A549 treated with Hydrocortisone at 1 μM for 4 hours (cell line): ENCODE measurements at places on chromosomes 2 and 18. TPM values are rescaled to one million over a fixed set of nuclear protein-coding genes. Genes with fewer than 3 reads are reported as not detected.

The ASB18 gene
- total RNA-seq, result not detected in 5 replicates

The TCF7L1 gene
- 8.5 to 11.5 TPM (median 10.2 TPM) in 5 replicates for total RNA-seq

The SOCS6 gene
- 26.2 to 35.4 TPM (median 31.8 TPM) in 5 replicates for total RNA-seq

The DYTN gene
- total RNA-seq, result not detected in 5 replicates

The TUBB8B gene
- not detected in 5 replicates for total RNA-seq

The SF3B1 gene
- total RNA-seq, result 123 to 138 TPM (median 127 TPM) in 5 replicates

The MAPK4 gene
- 0.13 to 0.28 TPM (median 0.18 TPM) in 5 replicates for total RNA-seq

The RUFY4 gene
- total RNA-seq, result 0.09 TPM in 1 of 5 replicates, not detected in the others

The GCC2 gene
- total RNA-seq, result 9.8 to 18.1 TPM (median 14.3 TPM) in 5 replicates

The TEX44 gene
- not detected in 5 replicates for total RNA-seq
